Thyroid gland (tissue), 4 donors: ENCODE measurements at places on chromosomes 4 and X.

DNA sequence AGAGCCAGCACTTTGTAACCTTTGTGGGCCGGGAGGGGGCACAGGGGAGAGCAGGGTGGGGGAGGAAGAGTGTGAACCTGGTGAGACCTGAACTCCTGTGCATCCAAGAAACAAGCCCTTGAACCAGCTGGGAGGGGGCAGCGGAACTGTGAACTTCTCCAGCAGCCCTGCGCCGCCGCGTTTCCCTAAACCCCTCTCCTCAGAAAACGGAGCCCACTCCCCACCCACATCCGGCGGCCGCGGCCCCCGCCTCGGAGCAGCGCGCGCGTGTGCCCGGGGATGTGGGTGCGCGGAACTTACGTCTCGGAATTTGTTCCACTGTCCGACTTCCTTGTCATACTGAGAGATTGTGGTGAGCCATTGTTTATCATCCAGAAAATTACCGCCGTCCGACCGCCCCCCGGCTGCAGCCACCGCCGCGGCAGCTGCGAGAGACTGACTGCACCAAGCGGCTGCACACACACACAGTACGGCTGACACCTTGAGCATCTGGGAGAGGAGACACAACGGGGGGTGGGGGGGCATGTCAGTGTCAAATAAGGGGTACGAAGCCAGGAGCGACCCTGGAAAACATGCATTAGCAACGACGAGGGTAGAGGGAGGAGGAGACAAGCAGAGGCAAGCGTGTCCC, 494 bp downstream of the SPOCK3 start:
- no peak for DNase-seq
- no peak overlapping the region for H3K4me3 ChIP-seq
- H3K4me1 ChIP-seq, result peaks cover 11% of the 10 kb centered on the region

DNA sequence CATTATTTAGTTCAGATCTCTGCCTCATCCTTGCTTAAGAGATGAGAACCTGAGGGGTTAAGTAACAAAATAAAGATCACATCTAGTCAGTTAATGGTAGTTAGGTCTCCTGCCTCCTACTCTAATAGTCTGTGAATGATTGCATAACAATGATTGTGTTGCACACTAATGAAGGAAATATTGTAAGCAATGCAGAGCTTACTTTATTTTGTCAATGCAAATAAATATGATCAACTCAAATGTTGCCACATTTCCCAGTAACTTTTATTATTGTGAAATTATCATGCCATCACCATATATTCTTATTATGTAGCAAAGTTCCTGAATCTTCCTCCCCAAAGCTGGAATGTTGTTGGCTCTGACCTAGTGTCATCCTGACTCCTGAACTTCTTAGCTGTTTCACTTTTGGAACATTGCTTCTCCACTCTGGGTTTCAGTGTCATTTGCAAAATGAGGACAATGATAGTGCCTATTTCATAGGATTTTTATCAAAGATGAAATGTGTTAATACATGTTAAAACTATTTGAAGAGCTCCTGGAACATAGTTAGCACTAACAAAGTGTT, 17.0 kb upstream of the GABRA4 start:
- H3K36me3 ChIP-seq, result no peaks in the 10 kb centered on the region
- DNase-seq, result no peak
- H3K4me1 ChIP-seq, result no peaks in the 10 kb centered on the region
- no peak overlapping the region for H3K27ac ChIP-seq
- no peaks in the 10 kb centered on the region for H3K27me3 ChIP-seq

DNA sequence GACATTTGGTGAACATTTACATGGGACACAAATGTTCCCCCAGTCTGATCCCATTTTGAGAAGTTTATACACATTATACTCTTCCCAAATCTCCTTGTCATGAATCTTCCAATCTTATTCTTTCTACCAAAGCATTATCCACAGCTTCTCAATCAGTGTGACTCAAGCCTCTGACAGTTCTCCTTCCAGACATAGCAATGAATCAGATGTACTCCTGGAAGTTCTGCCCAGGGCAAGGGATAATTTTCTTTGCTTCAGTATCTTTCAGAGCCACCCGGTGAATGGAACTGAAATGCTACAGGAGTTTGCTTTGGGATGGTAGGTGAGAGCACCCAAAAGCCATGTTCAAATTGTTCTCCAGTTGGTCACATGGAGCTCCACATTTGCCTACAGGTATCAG, 145.5 kb downstream of the ANXA5 start:
- no peaks in the 10 kb centered on the region for H3K27me3 ChIP-seq
- H3K4me3 ChIP-seq, result no peak overlapping the region
- H3K27ac ChIP-seq, result peak overlapping the region; percentile 66
- H3K4me1 ChIP-seq, result peaks cover 24% of the 10 kb centered on the region
- DNase-seq, result no peak

DNA sequence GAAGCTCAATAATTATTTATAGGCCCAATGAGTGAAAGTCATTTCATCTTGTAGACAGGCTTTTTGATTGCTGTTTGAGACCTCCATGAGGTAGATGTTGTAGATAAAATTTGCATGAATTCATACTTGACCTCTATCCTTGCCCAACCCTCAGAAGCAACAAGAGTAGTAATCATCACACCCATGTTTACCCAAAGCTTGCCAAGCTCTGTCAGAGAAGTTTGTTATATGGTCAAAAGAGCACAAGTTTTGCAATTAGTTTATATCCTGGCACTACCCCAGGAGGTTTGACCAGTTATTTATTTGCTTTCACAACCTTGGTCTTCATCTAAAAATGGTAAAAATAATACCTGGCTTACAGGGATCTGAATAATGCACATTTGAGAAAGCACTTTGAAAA, 20.7 kb downstream of the ADH7 start:
- no peaks in the 10 kb centered on the region for H3K4me1 ChIP-seq
- no peak overlapping the region for H3K4me3 ChIP-seq

- H3K27ac ChIP-seq, result no peak overlapping the region
- H3K27me3 ChIP-seq, result no peaks in the 10 kb centered on the region
- H3K4me3 ChIP-seq, result no peak overlapping the region
Measured at GRCh38 chr4:1549638-1550035, 134.5 kb downstream of the FAM53A start.

GRCh38 chr4:6193399-6193798, 7.0 kb downstream of the JAKMIP1 start:
- no peak for DNase-seq
- no peak overlapping the region for H3K4me3 ChIP-seq
- no peaks in the 10 kb centered on the region for H3K4me1 ChIP-seq
- H3K27me3 ChIP-seq, result no peaks in the 10 kb centered on the region

GRCh38 chr4:2395038-2395437, 23.4 kb downstream of the ZFYVE28 start:
- no peak overlapping the region for H3K4me3 ChIP-seq
- no peak overlapping the region for H3K27ac ChIP-seq
- no peak for DNase-seq
- peaks cover 10% of the 10 kb centered on the region for H3K4me1 ChIP-seq
- no peaks in the 10 kb centered on the region for H3K27me3 ChIP-seq
- H3K36me3 ChIP-seq, result no peaks in the 10 kb centered on the region

DNA sequence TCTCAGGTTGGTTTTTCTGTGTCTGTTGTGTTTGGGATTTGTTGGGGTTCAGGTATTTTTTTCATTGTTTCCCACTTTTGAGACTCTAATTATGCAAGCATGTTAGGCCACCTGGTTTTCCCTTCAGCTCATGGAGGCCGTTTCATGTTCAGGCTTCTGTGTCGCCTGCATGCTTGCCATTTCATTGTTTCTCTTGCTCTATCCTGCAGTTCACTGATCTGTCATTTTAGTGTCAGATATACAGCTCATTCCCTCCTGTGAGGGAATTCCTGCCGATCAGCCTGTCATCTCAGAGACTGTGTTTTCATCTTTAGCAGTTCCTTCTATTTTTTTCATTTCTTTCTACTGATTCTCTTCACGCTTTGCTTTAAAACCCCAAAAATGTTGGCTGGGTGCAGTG, 49.4 kb upstream of the HGFAC start:
- peaks cover 7% of the 10 kb centered on the region for H3K4me1 ChIP-seq
- no peaks in the 10 kb centered on the region for H3K27me3 ChIP-seq
- no peaks in the 10 kb centered on the region for H3K36me3 ChIP-seq
- no peak overlapping the region for H3K4me3 ChIP-seq
- no peak overlapping the region for H3K27ac ChIP-seq

GRCh38 chrX:154779261-154779660, 16.6 kb downstream of the DKC1 start:
- H3K4me3 ChIP-seq, result no peak overlapping the region
- H3K27me3 ChIP-seq, result no peaks in the 10 kb centered on the region
- no peak for DNase-seq
- H3K27ac ChIP-seq, result no peak overlapping the region
- no peaks in the 10 kb centered on the region for H3K4me1 ChIP-seq

GRCh38 chr4:23333556-23333945, 556.3 kb downstream of the PPARGC1A start:
- no peaks in the 10 kb centered on the region for H3K36me3 ChIP-seq
- DNase-seq, result no peak
- H3K4me1 ChIP-seq, result peaks cover 9% of the 10 kb centered on the region
- no peak overlapping the region for H3K4me3 ChIP-seq
- H3K27me3 ChIP-seq, result no peaks in the 10 kb centered on the region

- H3K27me3 ChIP-seq, result no peaks in the 10 kb centered on the region
- H3K36me3 ChIP-seq, result no peaks in the 10 kb centered on the region
- no peak for DNase-seq
- no peaks in the 10 kb centered on the region for H3K4me1 ChIP-seq
- no peak overlapping the region for H3K4me3 ChIP-seq
Measured at GRCh38 chr4:26557164-26557563, 26.7 kb upstream of the TBC1D19 start.

DNA sequence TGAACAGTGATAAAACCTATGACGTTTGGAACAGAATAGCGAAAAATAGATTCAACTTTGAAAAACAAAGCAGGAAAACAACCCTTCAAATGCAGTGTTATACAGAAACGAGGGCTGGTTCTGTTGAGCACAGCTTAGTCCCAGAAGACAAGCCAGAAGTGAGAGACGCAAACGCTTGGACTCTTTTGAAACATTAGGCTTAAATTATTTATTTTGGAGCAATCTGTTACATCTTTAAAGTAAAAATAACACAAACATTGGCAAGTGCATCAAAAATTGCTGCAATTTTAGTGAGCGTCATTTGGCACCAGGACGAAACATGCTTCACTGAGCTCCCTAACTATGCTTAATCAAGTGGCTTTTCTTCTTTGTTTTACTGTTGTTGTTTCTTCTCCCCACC, 63.5 kb downstream of the ENPP6 start:
- H3K4me3 ChIP-seq, result no peak overlapping the region
- H3K36me3 ChIP-seq, result no peaks in the 10 kb centered on the region
- no peak for DNase-seq
- no peak overlapping the region for H3K27ac ChIP-seq

DNA sequence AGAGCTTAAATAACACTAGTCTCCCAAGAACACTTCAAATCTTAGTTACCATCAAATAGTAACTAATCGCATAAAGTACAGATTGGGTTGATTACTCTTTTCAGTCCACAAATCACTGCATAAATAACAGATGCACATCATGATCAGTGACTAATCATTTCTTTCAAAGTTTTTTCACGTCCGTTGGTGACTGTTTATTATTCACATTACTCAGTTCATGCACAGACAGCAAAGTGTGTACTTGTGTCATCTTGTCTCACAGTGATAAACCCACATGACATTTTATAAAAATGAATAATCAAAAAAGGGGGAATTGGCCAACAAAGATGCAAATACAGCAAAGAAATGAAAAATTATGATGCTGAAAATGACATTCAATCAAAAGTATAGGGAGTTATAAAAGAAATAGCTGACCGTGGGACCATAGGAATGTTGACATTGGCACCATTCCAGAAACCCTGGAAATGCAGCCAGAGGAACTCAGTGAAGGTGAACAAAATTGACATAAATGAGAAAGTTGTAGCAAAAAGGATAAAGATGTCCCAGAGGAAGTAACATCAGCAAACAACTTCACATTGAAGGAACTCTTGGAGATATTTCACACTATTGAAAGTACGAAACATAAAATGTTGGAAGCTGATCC, 161.5 kb downstream of the SOX3 start:
- no peak for DNase-seq
- H3K27me3 ChIP-seq, result no peaks in the 10 kb centered on the region
- H3K4me3 ChIP-seq, result no peak overlapping the region
- no peak overlapping the region for H3K27ac ChIP-seq
- no peaks in the 10 kb centered on the region for H3K36me3 ChIP-seq

DNA sequence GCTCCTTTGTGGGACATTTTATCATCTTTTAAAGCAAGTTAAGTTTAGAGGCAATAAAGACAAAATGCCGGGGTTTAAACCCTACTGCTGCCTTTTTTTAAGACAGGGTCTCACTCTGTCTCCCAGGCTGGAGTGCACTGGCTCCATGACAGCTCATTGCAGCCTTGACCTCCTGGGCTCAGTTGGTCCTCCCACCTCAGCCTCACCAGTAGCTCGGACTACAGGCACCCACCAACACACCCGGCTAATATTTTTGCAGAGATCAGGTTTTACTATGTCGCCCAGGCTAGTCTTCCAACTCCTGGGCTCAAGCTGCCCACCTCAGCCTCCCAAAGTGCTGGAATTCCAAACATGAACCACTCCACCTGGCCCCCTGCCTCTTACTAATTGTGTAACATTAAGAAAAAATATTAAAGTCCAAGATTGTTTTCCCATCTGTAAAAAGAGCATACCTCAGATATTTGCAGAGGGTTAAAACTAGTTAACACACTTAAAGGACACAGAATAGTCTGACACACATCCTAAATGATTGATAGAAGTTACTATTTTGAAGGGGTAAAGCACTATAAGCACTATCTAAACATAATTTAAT, 9.8 kb downstream of the HNRNPD start:
- no peaks in the 10 kb centered on the region for H3K27me3 ChIP-seq
- H3K4me1 ChIP-seq, result peaks cover 51% of the 10 kb centered on the region
- no peak overlapping the region for H3K27ac ChIP-seq
- H3K36me3 ChIP-seq, result no peaks in the 10 kb centered on the region
- no peak overlapping the region for H3K4me3 ChIP-seq
